D721Med (cell line): ENCODE measurements at places on chromosomes 3 and 15.

- no peak for DNase-seq
Observed at GRCh38 chr3:106004137-106004681, 135.4 kb upstream of the CBLB start.

- no peak for DNase-seq
Observed at GRCh38 chr15:38068626-38069391, 134.4 kb downstream of the TMCO5A start.

DNA sequence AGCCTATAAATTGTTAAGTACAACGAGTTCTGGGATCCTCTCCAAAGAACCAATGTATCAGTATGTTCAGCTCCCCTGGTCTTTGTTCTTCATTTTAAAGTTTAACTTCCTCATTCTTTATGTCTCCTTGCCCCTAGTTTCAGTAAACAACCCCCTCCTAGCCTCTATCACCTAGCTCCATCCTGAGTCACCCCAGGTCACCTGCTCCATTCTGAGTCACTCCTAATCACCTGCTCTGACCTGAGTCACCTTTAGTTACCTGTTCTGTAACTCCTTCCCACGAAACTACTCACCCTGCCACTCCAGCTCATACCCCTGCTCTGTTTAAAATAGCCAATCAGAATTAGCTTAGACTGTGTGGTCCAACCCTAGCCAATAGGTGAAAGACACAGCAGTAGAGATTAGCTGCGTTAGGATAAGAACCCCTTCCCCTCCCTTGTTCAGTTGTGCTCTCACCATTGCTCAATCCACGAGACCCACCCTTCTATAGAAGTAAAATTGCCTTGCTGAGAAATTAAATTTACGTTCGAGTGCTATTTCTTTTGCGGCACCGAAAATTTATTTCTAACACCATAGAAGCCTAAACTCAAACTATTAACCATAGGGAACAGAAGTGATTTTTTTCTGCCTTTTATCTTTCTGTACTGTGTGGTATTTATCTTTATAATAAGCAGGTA lies 245.0 kb upstream of the ADAMTS9 start:
- no peak for DNase-seq

DNA sequence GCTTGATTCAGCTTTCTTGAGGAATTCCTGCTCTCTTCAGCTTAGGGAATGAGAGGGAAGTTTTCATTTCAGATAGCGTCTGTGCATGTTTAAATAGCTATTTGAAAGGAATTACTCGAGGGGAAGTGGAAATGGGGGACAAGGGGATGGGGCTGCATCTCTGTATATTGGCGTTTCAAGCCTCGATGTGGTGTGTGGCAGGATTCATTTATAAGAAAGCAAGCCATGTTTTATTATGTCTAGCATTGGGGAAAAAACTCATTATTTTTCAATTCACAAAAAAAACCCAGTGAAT lies 1.0 kb downstream of the ATP2C1 start:
- DNase-seq: no peak

GRCh38 chr3:113185194-113185835 lies 26.0 kb upstream of the BOC start:
- DNase-seq: no peak

DNA sequence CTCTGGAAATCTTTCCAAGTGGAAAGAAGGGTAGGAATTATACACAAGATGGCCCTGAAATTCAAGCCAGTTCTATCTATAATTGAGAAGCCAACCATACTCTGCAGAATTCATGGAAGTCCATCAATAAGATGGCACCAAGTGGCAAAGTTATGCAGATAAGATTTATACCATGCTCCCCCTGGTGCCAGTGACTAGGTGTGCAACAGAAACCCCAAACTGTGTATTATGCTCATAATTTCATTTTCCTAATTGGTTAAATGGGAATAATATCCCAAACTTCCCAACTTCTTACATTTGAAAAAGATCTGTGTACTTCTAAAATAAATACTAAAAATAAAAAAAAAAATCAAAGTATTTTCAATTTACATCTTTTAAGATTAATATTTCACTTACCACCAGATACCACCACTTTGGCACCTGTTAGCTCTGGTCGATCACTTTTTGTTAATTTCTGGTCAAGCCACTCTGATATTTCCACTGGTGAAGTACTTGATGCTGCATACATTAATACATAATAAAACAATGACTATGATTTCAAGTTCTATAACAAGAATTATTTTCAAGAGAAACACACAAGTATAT lies 25.9 kb downstream of the ETFA start:
- no peak for DNase-seq

DNA sequence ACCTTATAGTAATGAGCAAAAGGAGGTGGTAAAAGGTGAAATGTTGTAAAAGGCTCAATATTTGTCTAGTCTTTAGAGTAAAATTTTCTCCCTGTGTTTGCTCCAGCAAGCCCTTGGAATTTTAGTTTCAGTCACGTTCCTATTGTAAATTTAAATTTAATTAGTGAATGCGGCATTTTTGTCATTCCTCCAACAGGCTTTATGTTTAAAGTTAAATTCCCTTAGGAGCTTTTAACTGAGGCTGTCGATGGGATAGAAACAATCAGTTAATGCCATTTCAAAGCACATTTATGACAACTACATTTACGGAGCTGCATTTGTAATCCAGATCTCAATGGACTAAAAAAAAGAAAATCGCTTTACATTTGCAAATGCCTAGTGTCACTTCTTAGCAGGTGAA lies 868 bp upstream of the GADL1 start:
- DNase-seq: no peak

DNA sequence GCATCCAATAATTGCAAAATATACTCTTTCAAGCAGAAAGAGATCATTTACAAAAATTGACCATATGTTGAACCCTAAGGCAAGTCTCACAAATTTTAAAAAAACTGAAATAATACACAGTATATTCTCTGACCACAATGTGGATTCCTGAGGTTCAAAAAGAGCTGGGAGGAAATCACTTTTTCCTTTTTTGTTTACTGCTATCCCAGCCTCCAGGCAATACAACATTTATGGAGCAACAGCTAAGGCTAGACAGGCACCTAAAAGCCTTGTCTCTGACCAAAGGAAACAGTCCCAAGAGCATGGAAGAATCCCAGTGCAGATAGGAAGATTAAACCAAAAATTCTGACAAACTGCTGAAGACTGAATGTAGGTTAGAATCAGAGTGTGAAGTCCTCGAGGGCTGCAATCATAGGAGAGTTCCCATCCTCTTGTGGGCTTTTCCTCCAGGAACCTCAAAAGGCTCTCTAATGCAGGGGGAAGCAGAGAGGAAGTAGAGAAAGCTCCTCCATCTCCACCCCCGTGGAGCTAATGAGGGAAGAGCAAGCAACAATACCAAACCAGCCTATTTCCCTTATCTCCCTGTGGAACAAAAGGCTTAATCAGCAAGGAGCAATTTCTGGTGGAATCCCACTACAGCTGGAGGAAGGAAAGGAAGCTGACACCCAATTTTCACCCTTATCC lies 57.0 kb downstream of the TMCC1 start:
- no peak for DNase-seq

DNA sequence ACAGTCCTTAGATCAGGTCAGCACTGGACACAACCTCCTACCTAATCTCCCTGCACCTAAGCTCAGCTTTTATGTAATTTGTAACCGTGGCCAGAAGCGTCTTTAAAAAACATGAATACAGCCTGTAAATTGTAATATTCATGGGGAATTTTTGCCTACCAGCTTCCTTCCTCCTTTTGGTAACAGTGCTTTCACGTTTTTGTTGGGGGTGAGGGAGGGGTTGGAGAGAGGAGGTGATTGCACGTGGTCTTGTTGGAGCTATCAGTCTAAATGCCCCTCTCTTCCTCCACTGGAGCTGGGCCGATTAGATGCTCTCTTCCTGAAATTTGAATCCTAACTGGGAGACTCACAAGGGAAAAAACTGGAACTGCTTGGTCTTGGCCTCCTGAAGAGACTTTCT lies 35.1 kb upstream of the SCN5A start:
- no peak for DNase-seq

- DNase-seq: no peak
Observed at GRCh38 chr3:171962137-171962720, 77.1 kb upstream of the FNDC3B start.

GRCh38 chr3:48896936-48897335 lies 1.7 kb downstream of the SLC25A20 start:
- DNase-seq: no peak

- DNase-seq: no peak
Observed at GRCh38 chr3:172103724-172104123, 64.3 kb downstream of the FNDC3B start.

DNA sequence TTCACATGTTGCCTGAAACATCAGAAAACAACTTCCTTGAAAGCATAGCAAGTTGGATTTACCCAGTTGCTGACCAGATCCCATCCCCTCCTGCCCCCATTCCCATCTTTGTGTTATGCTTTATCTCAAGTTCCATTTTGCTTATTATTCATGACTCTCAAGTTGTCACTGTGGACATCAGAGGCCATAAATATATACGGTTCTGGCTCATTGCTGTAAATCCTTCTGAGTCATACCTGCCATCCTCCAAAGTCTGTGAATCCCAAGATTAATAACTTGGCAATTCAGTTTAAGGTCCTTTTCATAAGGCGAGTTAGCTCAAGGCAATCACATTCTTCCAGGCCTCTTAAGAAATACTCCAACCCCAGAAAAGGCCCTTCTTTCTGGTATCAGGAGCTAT lies 126.2 kb upstream of the C2CD4B start:
- no peak for DNase-seq

DNA sequence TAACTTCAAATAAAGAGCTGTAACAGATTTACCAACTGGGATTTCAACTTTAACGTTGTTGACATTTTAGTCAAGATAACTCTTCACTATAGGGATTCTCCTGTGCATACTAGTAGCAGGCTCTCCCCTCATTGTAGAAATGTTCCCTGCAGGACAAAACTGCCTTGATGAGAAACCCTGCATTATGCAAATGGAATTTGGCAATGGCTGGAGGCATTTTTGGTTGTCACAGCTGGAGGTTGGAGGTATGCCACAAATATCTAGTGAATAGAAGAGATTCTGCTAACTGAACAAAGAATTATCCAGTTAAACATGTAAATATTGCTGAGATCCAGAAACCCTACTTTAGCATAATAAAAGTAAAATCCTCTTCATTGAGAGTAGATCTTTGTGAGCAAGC lies 928.8 kb upstream of the ALCAM start:
- no peak for DNase-seq
